ENCODE measurements at places on chromosomes 5 and 9. TPM values are rescaled to one million over a fixed set of nuclear protein-coding genes. Genes with fewer than 3 reads are reported as not detected.

The IGFBPL1 gene
- total RNA-seq: under 0.01 TPM

The OBP2A gene
- total RNA-seq: not detected

The TYRP1 gene
- total RNA-seq: 0.90 TPM

The FREM1 gene
- not detected for total RNA-seq

The EGFLAM gene
- total RNA-seq: 1.1 TPM

The ELAVL2 gene
- 0.28 TPM for total RNA-seq

The IL9 gene
- total RNA-seq: not detected

The CATSPER3 gene
- under 0.01 TPM for total RNA-seq

The CFAP157 gene
- total RNA-seq: not detected

The DMAC1 gene
- 9.4 TPM for total RNA-seq

The FCHO2 gene
- total RNA-seq: 13.1 TPM

The FIBCD1 gene
- 1.1 TPM for total RNA-seq

The BTNL3 gene
- total RNA-seq: not detected

The KCNN2 gene
- total RNA-seq: 2.2 TPM

The OMD gene
- not detected for total RNA-seq

The ITGA1 gene
- 95.2 TPM for total RNA-seq

The SPATA24 gene
- total RNA-seq: 4.4 TPM

The ACTBL2 gene
- total RNA-seq: 1.7 TPM

The WASHC1 gene
- total RNA-seq: 3.1 TPM

The TOR4A gene
- total RNA-seq: 9.7 TPM

The SLC6A19 gene
- total RNA-seq: not detected

The SLC34A3 gene
- total RNA-seq: not detected

The CSF1R gene
- total RNA-seq: 0.36 TPM

The ACER2 gene
- total RNA-seq: 1.6 TPM

The HSPA5 gene
- 118 TPM for total RNA-seq

The RGS7BP gene
- total RNA-seq: not detected

The C9orf78 gene
- 57.5 TPM for total RNA-seq

The PTGR1 gene
- total RNA-seq: 80.8 TPM

The GABRB2 gene
- total RNA-seq: not detected

The LECT2 gene
- total RNA-seq: not detected

The SLC23A1 gene
- total RNA-seq: not detected

The MARCOL gene
- not detected for total RNA-seq

The GABRP gene
- not detected for total RNA-seq
